ENCODE measurements at places on chromosomes 4 and X.

- DNase-seq: peak; percentile 6
These were observed 113.3 kb downstream of the ELOVL6 start for GRCh38 chr4:110085131-110085530.

GRCh38 chr4:158032733-158033415 lies 140.0 kb downstream of the GASK1B start:
- no peak for DNase-seq

DNA sequence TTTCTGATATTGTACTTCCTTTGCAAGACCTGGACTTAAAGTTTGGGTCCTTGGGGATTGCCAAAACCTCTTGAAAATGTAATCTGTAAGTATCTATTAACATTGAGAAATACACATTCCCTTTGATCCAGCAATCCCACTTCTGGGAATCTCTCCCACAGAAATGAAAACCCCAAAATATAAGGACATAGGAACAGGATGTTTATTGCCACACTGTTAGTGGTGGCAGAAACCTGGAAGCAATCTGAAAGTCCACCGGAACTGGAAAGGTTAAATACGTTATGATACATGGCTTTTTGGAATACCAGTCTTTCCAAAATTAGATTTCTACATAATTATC lies 71.2 kb upstream of the STX18 start:
- no peak for DNase-seq

GRCh38 chr4:168524006-168524405 lies 27.2 kb downstream of the PALLD start:
- DNase-seq: no peak

DNA sequence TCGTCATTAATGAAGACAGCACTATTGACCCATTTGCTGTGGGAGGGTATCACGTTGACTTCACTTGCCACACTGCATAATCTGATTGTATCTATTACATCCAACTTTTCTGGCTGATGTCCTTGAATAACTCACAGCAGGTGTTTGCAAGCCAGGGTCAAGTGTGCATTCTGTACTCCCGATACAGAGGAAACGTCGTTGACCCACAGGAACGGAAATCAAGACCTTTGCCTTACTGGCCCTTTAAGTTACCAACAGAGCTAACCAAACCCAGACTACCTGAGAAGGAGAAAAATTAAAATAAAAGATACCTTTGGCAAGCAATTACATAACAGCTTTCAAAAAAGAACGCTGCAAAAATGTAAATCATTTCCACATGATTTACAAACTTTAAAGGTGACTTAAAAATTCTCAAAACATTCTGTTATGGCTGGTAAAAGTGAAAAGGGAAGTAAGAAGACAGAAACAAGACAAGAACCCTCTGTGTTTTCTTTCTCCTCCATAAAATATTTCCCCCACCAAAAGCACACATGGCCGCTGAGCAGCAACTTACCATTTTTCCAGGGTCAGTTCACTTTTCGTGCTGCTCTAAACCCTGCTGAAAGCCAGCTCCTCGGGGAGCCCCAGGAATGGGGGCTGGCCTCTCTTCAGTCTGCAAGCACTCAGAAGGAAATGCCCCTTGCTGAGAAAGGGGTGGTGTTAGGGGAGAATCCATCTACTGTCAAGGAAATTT lies 6.5 kb upstream of the SHISA3 start:
- no peak for DNase-seq

GRCh38 chr4:8709729-8710360 lies 117.3 kb downstream of the CPZ start:
- DNase-seq: no peak

DNA sequence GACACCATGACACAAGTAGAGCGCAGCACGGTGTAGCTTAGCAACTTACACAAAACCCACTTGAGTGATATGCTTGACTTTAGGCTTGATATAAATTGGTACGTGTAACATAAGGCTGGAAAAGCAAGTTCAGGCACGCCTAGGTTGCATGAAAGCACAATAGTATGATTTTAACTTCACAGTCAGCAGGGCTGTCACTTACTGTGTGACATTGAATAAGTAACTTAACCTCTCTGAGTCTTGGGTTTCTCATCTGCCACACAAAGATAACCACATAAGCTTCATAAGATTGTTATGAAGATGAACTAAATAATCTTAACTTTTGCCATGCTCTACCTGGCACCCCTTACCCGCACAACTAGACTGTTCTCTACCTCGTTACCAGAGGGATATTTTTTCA lies 9.5 kb downstream of the SRD5A3 start:
- DNase-seq: no peak

DNA sequence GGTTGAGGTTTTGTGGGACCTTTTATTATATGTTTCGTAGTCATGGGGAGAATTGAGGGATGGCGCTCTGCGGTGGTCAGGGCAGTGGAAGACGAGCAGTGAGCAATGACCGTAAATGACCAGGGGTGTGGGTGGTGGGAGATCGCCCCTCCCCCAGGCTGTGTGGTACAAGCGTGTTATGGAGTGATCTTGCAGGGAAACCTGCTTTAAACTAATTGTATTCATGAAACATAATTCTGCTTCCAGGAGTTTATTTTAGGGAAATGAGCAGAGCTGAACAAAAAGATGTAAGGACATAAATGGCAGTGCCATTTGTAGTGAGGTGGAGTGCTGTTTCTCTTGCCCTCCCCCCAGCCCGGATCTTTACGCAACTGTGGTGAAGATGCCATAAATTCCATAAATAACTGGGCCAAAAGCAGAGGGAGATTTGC lies 20.2 kb downstream of the GYG2 start:
- DNase-seq: no peak

GRCh38 chr4:10032625-10033024 lies 11.3 kb upstream of the SLC2A9 start:
- DNase-seq: no peak

- DNase-seq: no peak
These were observed 4.0 kb upstream of the C4orf17 start for GRCh38 chr4:99506781-99507180.

DNA sequence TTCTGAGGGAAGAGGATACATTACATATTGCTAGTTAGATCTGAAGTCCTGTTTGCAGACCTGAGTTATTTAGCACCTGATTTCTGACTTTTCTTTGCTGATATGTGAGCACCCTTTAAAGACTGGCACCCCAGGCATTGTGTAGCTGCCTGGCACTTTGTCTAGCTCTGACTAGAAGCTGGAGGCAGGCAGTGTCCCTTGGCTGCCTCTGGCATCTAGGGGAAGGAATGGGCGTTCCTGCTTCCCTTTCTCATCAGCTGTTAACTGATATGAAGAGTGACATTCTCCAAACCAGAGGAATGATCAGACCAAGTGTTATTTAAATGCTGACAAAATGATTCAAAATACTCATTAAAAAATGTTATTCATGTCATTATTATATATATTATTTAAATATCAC lies 30.3 kb upstream of the SHISA3 start:
- no peak for DNase-seq

GRCh38 chr4:73668782-73669201 lies 48.6 kb upstream of the RASSF6 start:
- DNase-seq: no peak

- no peak for DNase-seq
These were observed 9.9 kb downstream of the MXD4 start for GRCh38 chr4:2251795-2252529.

GRCh38 chrX:119618439-119618838 lies 12.2 kb upstream of the NKRF start:
- DNase-seq: no peak

DNA sequence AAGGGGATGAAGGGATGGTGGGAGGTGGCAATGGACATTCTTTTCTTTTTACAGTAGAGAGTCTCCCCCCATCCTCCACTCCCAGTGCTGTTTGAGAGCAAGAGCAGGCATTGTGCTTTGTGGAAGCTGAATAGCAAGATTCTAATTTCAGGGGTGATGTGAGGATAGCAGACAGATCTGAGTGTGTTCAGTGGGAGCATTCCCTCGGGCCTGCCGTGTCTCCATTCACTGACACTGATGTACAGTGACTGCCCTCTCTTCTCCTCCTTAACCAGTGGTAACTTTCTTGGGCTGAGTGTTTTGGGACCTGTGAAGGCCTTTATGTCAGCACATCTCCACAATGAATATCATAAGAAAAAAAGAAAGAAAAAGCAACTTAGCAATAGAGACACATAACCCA lies 396.6 kb upstream of the RPS6KA3 start:
- DNase-seq: no peak

DNA sequence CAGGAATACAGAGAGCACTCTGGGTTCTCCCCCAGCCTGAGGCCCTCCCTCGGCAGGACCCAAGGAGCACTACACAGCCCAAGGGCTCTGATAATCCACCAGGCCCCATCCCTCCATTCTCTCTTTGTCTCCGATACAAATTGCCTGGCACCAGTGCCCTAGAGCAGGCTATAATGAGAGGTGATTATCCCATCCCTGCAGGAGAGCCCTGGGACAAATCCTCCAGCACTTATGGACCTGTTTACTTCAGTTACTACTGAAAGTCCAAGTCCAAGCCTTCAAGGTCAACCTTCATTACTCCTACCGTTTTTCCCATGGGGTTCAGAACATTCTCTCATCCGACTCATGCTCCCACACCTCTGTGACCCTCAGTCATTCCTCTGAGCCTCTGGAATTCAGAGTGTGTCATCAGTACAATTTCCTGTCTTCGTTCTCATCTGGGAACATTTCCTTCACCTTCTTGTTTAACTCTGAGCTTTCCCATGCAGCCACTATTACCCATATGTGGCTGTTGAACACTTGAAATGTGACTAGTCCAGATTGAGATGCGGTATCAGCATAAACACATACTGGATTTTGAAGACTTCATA lies 299.0 kb downstream of the RAPGEF2 start:
- DNase-seq: no peak

GRCh38 chr4:37780444-37781130 lies 45.9 kb upstream of the PGM2 start:
- DNase-seq: peak; percentile 28

DNA sequence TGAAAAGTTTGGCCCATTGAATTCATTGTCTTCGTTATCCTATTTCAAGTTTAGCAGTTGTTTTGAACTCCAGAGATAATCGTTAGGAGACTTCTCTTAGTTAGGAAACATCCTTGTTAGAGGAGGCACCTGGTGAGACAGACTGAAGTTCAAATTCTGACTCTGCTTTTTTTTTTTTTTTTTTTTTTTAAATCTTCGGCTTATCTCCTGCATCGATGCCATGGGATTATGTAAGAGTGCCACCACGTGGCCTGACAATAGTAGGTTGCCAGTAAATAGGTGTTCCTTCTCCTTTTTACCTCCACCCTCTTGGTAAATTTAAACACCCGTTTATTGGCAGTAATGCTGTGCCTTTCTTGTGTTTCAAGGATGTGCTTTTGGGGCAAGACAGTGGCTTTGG lies 149.3 kb downstream of the SOWAHB start:
- DNase-seq: no peak

DNA sequence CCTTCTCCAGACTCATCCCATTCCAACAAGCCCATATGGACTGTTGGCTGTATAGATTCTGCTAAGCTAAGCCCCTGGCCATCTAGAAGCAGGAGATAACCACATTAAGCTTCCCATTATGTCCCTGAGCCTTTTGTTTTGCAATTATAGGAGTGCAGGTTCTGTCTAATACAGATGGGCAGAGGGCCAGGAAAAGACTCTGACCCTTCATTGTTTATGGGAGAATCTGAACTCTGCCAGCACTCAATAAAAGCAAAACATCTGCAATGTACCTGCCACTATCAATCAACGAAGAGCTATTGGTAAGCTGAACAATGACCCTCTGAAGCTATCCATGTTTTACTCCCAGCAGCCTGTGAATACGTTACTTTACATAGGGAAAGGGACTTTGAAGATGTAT lies 207.3 kb upstream of the CLNK start:
- no peak for DNase-seq

DNA sequence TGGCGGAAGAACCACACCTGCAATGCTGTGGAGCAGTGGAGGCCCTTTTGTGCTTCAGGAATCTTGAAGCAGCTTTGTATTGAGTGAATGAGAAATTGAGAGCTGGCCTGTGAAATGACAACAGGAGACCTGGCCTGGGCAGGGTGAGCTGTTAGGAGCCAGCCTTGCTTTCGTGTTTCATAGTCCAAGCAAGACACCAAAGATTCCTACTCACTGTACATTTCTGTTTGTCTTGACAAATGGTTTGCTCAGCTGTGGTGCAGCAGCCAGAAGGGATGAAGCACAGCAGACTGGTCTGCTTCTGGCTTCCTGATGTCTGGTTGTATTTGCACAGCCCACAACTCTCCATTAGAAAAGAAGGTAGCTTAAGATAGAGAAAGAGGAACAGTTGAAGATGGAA lies 96.5 kb downstream of the GATB start:
- DNase-seq: no peak

- peak; percentile 46 for DNase-seq
These were observed 5.8 kb downstream of the LAS1L start for GRCh38 chrX:65528705-65529340.

DNA sequence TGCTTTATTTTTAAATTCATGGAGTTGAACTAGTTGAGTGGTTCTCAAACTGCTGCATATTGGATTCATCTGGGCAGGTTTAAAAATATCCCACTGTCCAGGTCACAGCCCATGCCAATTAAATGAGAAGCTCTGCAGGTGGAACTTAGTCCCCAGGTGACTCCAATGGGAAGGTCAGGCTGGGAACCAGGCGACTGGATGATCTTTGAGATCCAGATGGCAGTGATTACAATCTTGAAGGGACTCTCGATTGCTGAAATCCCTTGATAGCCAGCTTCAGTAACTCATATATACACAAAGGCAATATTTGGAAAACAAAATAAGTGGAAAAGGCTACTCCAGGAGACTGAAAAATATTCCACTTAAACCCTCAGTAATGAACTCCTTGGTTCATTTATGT lies 8.1 kb downstream of the ADH1A start:
- DNase-seq: no peak

DNA sequence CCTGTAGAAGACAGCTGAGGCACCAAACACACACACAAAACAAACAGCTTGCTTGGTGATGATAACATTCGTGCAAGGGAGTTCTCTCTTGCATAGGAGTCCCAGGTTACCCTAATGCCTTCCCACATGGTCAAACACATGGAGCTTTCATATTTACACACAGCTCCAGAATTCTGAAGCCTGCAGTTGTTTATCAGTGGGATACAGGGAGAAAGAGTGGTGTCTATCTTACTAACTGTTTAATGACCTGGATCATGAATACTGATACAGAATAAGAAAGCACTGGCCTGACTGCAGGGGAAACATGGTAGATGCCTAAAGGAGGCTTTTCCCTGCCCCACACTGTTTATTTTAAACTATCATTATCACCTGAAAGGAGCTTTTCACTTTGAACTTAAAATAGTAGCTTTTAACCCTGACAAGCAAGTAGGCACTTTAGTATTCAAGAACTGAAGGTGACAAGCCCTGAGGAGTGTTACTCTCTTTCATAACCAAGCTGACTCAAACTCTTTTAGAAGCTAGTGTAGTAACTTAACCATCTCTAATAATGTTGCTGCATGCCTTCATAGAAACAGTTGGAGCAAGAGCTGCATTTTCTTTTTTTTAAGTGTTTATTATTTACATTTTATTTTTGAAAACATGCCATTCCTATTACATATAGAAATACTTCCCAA lies 15.6 kb downstream of the TET2 start:
- no peak for DNase-seq
